DMS153 (cell line): ENCODE measurements at places on chromosomes 4 and X.
A peak's percentile ranks its signal among the peaks of the same experiment; 100 is the strongest.

DNA sequence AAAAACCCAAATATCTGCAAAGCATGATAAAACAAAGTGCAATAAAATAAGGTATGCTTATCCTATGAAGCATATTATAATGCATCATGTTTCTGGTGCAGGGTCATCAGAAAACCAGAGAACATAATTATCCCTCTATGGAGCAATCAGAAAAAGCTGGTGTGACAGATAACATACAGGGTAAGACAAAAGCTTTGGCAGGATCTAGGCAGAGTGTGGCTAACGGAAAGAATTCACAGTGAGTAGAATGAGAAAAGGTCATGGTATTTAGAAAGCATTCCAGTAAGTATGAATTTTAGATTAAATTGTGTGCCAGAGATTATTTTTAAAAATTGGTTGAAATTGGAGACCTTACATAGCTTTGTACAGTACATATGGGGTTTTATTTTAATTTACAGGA is 29.0 kb upstream of the UGT2B4 start:
- no peak for DNase-seq

- no peak for DNase-seq
Observed at GRCh38 chr4:53532521-53532920, 58.8 kb downstream of the LNX1 start.

DNA sequence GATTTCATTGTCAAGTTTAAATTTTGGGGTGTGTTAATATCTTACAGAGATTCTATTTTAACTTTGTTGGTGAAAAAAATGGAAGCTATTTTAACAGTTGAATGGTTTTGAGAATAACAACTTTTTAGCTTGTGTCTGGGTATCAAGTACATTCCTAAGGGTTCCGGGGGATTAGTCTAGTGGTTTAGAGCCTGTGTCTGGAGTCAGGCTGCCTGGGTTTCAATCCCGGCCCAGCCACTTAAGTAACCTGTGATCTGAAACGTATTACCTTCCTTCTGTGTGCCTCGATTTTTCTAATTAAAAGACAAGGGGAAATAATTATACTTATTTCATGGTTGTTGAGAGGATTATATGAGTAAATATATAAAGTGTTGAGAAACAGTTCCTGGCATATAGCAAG is 288.6 kb upstream of the NR3C2 start:
- no peak for DNase-seq

DNA sequence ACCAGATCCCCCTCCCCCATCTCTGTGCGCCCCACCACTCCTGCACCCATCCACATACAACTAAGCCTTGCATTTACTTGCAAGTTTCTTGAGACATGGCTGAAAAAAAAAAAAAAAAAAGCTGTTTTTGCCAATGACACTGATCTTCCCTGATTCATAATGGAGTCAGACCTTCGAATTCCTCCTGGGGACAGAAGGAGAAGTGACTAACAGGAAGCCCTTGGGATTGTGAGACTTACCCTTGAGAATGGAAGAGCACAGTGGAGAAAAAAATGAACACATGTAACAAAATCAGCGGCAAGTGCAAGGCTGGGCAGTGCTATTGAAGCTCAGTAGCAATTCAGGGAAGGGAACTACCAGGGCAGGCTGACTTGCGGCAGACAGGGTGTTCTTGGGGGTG is 288.4 kb downstream of the BCOR start:
- DNase-seq = no peak

GRCh38 chr4:3184725-3185124 is 64.2 kb upstream of the MSANTD1 start:
- DNase-seq = no peak

DNA sequence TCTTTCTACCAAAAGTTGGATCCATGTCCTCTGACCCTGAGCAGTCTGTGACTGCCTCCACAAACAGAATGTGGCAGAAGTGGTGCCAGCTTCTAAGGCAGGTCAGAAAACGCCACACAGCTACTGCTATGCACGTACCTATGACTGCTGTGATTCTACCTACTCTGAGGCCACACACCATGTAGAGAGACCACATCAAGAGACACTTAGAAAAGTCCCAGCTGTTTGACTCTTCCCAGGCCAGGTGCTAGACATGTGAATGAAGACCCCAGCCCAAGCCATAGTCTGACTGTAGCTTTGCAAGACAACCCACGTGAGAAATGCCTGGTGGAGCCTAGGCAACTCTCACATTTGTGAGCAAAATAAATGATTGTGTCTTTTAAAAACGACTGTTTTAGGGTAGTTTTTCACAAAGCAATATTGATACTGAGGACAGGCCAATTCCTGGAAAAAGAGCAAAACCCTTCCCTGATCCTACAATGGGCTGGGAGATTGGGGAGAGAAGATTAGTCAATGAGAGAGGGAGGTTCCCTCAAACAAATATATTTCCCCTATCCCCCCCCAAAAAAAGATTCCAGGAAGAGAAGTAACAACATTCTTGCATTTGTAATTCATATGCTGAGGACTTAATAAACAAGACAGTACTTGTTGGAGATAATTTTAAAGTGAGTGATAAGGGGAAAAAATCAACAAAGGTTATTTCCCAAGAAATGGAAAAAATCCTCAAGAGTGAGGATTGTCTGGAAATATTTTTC is 33.3 kb downstream of the FRYL start:
- no peak for DNase-seq

DNA sequence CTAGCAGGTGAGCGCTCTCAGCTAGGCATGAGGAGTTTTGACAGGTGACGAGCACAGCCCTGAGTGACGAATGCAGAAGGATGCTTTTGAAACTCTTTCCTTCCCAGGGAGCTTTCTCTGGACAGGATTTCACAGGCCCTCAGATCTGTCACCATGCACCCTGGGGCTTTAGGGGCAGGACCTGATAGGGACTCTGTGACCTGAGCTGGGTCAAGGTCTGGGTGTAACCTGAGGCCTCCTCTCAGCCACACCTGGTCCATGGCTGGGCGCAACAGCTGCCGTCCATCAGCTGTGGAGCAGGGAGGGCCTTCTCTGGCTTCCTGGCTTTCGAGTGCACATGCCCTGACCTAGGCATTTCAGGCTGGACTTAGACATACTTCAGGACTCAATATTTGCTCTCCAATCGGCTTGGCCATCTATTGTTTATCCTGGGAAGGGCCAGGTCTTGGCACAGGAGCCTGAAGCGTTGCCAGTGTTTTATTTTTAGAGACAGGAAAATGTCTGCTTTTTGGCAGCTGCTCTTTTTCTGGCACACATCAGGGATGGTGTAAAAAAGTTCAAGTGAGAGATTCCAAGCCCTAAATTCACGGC is 56.4 kb downstream of the C4orf51 start:
- DNase-seq = no peak

GRCh38 chr4:110905367-110905766 is 282.5 kb upstream of the PITX2 start:
- DNase-seq = no peak

- DNase-seq = no peak
Observed at GRCh38 chr4:123236606-123237005, 160.0 kb upstream of the SPRY1 start.

- no peak for DNase-seq
Observed at GRCh38 chr4:10186228-10187214, 69.9 kb upstream of the WDR1 start.

- no peak for DNase-seq
Observed at GRCh38 chr4:17597517-17597916, 16.9 kb upstream of the MED28 start.

DNA sequence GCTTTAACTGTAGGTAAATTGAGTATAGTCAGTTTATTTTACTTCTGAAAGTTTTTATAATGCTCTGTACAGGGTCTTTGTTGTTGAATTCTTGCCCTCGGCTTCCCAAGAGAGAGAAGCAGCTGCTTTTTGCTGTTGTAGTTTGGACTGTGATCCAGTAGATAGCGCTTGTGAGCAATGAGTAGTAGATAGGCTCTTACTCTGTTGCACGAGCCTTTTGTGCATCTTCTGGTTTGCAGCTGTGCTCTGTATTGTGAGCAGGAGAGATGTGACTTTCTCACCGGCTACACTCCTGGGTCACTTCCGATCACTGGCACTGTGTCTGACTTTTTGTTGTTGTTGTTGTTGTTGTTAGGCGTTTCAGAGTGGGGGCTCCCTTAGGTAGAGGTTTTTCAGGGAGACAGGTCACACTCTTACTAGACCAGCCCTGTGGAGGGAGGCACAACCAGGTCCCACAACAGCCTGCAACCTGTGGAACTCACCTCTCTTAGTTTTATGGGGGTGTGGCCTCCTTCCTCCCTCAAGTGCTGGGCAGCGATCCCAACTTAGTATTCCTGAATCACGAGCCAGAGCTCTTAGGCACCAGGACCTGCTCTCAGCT is 822.1 kb upstream of the GALNTL6 start:
- DNase-seq = peak; percentile 1

DNA sequence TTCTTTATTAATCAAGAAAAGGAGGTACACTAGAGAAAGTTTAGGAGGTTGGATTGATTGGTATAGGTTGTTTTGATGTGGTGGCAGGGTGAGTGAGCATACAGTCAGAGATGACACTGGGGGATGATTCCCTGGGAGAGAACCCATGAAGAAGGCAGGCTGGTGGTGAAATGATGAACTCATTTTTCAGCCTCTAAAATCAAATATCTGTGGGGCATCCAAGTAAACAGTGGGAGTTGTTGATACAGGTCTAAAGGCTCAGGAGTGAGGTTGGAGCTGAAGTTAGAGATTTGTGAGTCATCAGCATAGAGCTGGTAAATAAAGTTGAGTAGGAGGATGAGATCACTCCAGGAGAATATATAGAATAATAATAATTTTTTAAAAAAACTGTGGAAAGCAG is 10.0 kb upstream of the AP1S2 start:
- no peak for DNase-seq

DNA sequence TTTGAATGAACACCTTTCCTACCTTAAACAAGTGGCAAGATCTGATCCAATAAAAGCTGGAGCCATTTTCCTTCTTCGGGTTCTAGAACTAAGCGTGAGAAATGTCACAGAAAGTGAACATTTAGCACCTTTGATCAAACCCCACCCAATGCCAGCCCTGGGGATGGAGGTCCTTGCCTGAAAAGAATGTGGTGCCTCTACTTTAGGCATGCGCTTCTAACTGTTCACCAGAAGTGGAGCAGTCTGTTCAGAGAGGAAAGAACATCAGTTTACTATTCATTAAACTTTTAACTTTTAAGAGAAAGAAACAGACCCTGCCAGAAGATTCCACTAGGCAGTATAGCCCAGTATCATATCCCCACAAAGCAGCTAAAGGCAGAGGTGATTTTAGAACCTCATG is 75.9 kb downstream of the INTS12 start:
- DNase-seq = no peak

- DNase-seq = no peak
Observed at GRCh38 chrX:1361275-1361674, 24.7 kb downstream of the IL3RA start.

- no peak for DNase-seq
Observed at GRCh38 chrX:101482296-101482695, 3.0 kb upstream of the ARMCX4 start.

GRCh38 chrX:7972586-7972985 is 45.4 kb upstream of the PNPLA4 start:
- no peak for DNase-seq

DNA sequence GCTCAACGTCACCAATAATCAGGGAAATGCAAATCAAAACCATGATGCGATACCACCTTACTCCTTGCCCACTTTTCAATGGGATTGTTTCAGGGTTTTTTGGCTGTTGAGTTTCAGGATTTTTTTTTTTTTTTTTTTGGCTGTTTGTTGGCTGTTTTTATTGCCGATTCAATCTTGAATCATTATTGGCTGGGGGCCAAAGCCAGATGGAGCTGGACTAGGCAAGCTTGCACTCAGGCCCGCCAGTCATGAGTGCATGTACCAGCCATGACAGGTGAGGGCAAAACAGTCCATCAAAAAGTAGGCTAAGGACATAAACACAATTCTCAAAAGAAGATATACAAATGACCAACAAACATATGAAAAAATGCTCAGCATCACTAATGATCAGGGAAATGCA is 13.3 kb downstream of the YIPF7 start:
- DNase-seq = no peak

GRCh38 chr4:107492566-107492965 is 227.5 kb downstream of the PAPSS1 start:
- no peak for DNase-seq

GRCh38 chr4:121973816-121974215 is 22.0 kb upstream of the TRPC3 start:
- DNase-seq = no peak
